ENCODE measurements at places on chromosomes 4 and X.

GRCh38 chr4:22167201-22167600 is 218.6 kb upstream of the KCNIP4 start:
- DNase-seq = no peak

DNA sequence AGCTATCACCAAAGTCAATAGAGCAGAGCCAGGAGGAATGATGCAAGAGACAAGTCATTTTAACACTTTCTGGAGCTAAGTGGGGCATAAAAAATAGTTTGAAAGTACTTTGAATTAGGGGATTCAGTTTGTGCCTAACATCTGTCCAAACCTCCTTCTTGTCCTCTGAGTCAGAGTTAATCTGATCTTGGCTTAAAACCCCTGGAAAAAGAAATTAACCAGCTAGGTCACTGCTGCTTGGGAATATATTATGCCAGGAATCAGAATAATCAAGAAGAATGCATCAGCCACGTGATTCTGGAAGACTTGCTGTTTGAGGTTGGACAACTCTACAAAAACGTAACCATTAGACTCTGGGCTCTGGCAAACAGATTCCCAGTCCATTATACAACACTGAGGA is 45.3 kb upstream of the EDA2R start:
- no peak for DNase-seq

DNA sequence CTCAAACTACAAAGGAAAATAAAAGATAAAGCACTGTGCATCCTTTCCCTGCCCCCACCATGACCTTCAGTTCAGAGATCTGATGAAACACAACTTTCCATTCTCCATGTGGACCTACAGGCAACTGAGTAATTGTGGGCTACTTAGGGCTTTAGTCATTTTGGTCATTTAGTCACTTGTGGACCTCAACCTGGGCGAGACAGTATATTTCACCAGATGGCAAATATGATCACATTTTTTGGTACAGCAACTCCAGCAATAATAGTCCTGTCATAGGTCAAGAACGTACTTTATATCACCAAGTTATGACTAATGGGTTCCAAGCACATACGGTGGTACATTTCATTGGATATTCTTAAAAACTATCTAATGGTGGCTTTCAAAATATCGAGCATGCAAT is 141.2 kb downstream of the PDGFC start:
- DNase-seq = no peak

- no peak for DNase-seq
These were observed 53.6 kb downstream of the MBNL3 start for GRCh38 chrX:132435222-132435621.

GRCh38 chrX:38004046-38004445 is 2.3 kb upstream of the SYTL5 start:
- no peak for DNase-seq

GRCh38 chr4:52103319-52103718 is 52.2 kb downstream of the SPATA18 start:
- DNase-seq = no peak

DNA sequence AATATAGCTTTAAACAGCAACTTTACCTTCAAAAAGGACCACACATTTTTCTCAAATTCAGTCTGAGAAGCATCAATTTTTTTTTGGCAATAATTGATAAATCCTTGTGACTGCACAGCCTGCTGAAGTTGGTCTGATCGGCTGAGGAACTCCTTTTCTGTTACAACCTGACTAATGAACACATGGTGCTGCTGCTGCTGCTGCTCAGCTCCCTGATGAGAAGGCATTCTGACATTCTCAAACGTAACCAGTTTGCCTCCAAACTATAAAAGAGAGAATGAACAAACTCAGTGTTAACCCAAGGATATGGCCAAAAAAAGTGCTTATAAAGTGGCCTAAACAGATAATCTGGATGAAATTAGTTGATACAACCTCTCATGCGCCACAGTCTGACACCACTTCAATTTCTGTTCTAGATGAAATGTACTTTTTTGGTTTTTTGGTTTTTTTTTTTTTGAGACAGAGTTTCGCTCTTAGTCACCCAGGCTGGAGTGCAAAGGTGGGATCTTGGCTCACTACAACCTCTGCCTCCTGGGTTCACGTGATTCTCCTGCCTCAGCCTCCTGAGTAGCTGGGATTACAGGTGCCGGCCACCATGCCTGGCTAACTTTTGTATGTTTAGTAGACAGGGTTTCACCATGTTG is 26.5 kb downstream of the SEC31A start:
- DNase-seq = peak; percentile 4

DNA sequence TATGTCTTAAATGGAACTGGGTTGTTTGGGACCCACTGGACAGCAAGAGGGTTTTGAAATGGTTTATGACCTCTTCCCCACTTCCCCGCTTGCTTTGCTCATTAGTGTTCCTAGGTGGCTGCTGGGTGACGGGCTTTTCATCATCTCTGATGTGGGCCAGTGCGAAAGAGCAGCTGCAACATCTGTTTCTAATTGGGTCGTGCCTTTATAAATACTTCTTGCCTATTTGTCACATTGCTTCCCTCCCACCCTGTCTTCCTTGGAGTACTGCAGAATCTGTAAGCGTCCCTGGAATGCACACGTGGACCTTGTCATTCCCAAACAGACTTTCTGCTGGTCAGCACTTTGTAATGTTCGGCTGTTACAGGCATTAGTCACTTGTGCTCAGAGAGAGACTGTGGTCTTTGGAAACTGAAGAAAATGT is 35.2 kb downstream of the SEPTIN11 start:
- no peak for DNase-seq

GRCh38 chrX:68827256-68827655 is 1.6 kb upstream of the EFNB1 start:
- no peak for DNase-seq

DNA sequence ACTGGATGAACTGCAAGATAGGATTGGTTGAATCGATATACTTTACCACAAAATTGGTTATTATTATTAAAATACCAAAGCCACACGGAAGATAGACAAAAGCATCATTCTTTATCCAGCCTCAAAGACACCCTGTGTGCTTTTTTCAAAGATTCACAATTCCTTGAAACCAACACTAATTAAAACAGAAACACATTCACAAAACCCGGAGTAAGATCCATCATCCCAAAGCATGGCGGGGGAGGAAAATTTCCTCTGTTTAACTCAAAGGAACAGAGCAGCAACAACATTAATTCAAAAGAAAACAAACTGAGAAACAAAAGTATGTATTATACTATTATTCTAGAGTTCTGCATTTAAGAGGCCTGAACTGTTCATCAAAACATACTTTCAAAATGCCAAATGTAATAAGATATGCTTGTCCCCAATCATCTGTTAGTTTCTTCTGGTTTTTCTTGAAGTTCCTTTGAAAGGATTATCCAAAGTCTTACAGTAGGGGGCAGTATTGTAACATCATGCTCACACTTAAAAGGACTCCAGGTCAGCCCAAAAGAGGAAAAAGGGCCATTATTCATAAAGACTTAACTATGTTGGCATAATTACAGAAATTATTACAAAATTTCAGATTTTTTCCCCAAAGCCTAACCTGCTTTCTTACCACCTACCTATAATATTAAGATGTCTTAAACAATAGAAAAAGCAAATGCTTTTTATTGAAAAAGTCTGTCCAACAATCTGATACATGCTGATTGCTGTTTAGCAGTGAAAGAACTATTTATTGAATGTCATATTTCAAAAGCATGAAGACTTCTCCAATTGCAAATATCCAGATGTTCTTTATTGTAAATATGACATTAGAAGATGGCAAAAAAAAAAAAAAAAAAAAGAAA is 168.7 kb downstream of the SCFD2 start:
- no peak for DNase-seq

- no peak for DNase-seq
These were observed 33.3 kb upstream of the VCX2 start for GRCh38 chrX:8204169-8204935.

GRCh38 chrX:39905946-39906345 is 191.8 kb downstream of the BCOR start:
- DNase-seq = no peak
